Vein endothelial cell (primary cell): ENCODE measurements at places on chromosomes 16 and 17. TPM values are rescaled to one million over a fixed set of nuclear protein-coding genes. Genes with fewer than 3 reads are reported as not detected.

TNRC6A gene
- 40.2 and 58.8 TPM in 2 replicates for total RNA-seq

SLC52A1 gene
- 0.33 TPM in 1 of 2 replicates, not detected in the other for total RNA-seq

PDIA2 gene
- 0.65 TPM in 1 of 2 replicates, not detected in the other for total RNA-seq

CACNG5 gene
- total RNA-seq = not detected in 2 replicates

TLCD2 gene
- 0.96 and 1.3 TPM in 2 replicates for total RNA-seq

DOC2B gene
- total RNA-seq = 1.6 and 3.3 TPM in 2 replicates

FAM20A gene
- not detected in 2 replicates for total RNA-seq

RCVRN gene
- not detected in 2 replicates for total RNA-seq
